T-cell (primary cell): ENCODE measurements at places on chromosomes 2 and 18. TPM values are rescaled to one million over a fixed set of nuclear protein-coding genes. Genes with fewer than 3 reads are reported as not detected.

SCN9A gene
- total RNA-seq, result 0.30 TPM

RAX gene
- not detected for total RNA-seq

TWIST2 gene
- not detected for total RNA-seq

BZW1 gene
- total RNA-seq, result 231 TPM

CHRND gene
- total RNA-seq, result not detected

KYNU gene
- 1.8 TPM for total RNA-seq

UGT1A6 gene
- total RNA-seq, result not detected

IL1RN gene
- total RNA-seq, result not detected

DNA sequence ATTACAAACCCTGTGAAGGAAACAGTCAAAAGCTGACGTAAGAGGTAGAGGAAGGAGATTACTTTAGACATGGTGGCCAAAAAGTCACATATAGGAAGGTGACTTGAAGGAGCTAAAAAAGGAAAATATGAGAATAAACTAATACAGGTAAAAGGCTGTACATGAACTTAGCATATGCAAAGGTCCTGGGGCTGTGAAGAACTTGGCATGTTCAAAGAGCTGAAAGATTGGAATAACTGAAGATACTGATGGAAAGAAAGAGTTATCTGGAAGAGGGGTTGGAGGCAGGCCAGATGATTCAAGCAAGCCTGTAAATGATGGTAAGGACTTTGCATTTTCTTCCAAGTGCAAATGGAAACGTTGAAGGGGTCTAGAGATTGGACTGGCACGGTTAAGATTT, 13.2 kb downstream of the IL36A start:
- DNase-seq, result no peak

GRCh38 chr2:160328811-160329527, 128.9 kb upstream of the ITGB6 start:
- no peak for DNase-seq

GRCh38 chr2:110869472-110870446, 137.4 kb downstream of the ACOXL start:
- no peak for DNase-seq

- no peak for DNase-seq
These were observed 66.8 kb downstream of the CRACDL start for GRCh38 chr2:98869272-98869641.

DNA sequence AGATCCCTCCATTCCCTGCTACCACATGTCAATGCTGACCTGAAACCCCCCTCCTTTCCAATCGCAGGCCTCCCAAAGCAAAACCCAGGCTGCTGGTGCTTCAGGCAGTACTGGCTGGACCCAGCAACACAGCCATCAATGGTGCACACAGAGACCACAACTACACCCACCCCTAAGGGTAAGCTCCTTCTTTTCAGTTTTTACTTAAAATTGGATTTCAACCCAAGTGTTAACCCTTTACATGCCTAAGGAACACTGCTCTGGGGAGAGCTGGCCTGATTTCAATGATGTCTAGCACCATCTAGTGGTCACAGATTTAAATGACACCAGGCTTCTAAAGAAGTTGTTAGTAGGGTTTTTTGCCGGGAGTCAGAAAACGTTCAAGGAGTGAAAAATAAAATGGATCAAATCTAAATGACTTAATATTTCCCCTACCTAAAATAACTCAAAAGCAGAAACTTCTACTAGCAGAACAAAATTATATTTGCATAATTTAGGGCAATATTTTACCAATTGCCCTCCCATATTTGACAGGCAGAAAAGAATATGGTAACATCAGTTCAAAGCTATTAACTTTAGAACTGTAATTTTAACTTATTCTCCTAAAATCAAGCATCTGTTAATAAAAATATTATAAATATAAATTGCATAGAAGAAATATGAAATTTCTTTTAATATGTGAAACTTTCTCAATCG, 24.6 kb downstream of the FECH start:
- DNase-seq, result peak; percentile 17

GRCh38 chr2:118658596-118659198, 188.8 kb downstream of the EN1 start:
- no peak for DNase-seq

- no peak for DNase-seq
These were observed 11.2 kb upstream of the IKZF2 start for GRCh38 chr2:213162516-213163118.

DNA sequence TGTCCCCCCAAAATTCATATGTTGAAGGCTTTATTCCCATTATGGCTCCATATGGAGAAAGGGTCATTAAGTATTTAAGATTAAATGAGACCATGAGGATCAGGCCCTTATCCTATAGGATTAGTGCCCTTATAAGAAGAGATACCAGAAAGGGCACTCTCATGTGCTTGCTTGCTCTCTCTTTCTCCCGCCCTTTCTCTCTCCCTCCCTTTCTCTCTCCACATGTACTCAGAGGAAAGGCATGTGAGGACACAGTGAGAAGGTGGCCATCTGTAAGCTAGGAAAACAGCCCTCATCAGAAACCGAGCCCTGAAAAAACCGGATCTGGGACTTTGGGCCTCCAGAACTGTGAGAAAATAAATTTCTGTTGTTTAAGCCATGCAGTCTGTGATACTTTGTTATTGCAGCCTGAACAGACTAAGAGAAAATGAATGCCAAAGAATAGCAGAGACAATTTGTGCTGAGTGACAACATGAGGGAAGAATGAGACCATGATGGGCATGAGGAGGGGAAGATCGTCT, 300.0 kb upstream of the SLC39A10 start:
- DNase-seq, result no peak

- DNase-seq, result no peak
These were observed 117.4 kb downstream of the RHBDD1 start for GRCh38 chr2:226953206-226953605.

DNA sequence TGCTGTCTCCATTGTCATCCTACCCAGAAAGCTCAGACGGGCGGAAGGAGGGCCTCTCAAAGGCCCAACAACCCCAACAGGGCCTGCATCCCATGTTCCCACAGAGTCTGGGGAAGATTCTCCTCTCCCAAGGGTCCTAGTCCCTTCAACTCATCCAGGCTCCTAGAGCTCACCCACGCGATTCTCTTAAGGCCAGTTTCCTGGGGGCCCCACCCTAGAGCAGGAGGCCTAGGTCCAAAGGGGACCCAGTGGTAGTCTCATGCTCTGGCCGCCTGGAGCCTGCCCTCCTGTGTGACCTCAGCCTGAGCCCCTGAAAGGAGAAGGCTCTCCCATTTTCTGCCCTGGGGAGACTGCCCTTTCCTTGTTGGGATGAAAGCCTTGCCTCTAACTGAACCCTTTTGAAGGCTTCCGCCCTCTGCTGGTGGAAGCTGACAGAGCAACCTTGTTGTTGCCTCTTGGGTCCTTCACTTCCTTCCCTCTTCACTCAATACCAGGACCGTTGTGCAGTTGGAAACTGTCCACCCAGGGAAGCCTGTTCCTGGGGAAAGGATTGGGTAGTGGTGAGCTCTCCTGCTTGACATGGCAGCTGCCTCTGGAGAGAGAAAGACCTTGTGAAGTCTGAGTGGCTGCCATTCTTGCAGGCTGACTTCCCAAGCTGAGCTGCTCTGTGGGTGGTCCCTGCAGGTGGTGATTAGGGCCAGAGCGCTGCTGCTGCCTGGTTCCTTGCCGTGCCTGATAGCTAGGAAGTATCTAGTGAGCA, 86.0 kb upstream of the ALPP start:
- no peak for DNase-seq

DNA sequence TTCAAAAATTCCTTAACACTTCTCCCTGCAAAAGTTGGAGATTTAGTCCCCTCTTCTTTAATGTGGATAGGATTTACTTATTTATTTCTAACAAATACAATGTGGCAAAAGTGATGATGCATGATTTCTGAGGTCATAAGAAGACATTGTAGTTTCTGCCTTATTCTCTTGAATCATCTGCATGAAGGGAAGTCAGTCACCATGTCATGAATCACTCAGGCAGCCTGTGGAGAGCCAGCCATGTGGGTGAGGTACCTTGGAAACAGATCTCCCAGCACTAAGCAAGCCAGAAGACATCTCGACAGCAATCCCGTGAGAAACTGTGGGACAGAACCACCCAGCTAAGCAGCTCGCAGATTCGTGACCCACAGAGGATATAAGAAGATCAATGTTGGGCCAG, 2.7 kb upstream of the ZC3H8 start:
- DNase-seq, result no peak

DNA sequence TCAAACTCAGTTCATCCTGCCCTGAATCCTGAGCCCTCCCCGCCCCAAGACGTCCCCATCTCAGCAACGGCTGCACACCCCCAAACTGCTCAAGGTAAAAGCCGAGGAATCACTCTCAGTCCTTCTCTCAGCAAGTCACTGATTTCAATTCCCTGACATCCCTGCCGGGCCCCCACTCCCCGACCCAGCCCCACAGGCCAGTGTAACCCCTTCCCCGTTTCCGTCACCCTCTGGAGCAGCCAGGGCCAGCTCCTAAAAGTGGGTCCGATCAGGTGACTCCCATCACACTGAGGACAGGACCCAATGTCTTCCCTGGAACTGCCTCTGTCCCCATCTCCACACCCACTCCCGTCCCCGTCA, 20.5 kb downstream of the SNORC start:
- no peak for DNase-seq

DNA sequence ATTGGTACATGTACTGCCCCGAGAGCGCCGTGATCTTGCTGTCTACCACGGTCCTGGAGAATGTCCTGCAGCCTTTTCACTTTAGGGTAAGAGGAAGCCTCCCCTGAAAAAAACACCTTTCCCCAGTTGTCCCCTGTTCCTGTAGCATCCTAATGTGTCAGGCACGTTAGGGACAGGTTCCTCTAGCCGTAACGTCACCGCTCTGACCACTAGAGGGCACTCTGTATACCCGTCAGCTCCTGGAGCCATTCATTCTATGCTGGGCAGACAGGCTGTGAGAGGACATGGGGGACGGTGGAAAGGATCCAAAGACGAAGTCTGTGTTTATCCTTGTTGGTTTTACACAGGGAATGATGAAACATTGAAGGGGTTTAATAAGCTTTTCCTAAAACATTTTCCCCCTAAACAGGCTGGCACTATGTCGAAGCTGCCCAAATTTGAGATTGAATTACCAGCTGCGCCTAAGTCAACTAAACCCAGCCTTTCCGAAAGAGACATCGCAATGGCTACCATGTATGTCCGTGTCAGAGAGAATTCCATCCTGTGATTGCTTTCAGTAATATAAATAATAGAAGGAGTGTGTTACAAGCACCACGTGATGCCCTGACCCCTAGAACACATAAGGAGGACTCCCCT, 12.7 kb downstream of the RMC1 start:
- DNase-seq, result peak; percentile 70

- DNase-seq, result no peak
These were observed 226.1 kb upstream of the REV1 start for GRCh38 chr2:99715956-99716355.

DNA sequence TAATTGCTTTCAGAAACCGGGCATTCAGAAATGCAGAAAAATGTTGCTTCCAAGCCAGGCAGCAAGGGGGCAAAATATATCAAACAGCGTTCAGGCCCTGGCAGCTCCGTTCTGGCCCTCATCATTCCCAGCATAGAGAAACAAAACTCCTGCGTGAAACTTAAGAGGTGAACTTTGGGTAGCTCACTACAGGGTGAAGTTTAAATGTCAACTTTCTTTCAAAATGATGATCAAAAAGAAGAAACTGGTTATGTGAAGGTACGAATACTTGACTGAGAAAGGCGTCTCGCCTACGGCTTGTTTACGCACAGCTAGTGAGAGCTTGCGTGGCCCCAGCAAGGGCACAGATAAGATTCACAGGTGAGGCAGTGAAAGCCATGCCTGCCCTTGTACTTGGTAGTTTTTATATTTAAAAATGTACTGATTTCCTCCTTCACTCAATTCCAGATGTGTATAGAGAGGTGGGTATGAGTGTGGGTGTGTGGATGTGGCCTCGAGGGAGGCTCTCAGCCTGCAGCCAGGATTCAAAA, 127.5 kb downstream of the NFATC1 start:
- DNase-seq, result peak; percentile 71

- peak; percentile 35 for DNase-seq
These were observed 575 bp downstream of the ATL2 start for GRCh38 chr2:38376346-38377049.
